GM13976 (cell line): ENCODE measurements at places on chromosomes 12 and 14.

DNA sequence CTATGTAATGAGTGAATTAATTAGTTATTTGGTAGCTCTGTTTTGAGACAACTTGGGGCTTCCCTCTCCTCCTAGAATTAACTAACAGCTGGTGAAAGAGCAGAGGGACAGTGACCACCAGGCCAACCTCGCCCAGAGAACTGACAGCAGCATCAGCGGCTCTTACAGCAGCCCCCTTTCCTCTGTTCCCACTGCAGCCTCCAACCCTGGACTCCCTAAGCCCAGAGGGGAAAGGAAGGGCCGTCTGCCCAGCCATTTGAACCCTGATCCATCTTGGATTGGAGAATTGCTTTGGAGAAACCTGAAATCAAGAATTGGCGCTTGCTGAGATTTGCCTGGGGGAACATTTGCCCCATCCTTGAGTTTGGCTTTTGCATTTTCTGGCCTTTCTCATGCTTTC is 45.5 kb downstream of the B4GALNT3 start:
- no peak for DNase-seq

- DNase-seq: peak; percentile 83
Observed at GRCh38 chr14:96038920-96039632, at the start of gene C14orf132. Gene C14orf132, plus strand, starts transcription at chr14:96039362. Its CDS starts 139 bp downstream, at chr14:96039501.

- no peak for DNase-seq
Observed at GRCh38 chr12:40152783-40153383, 47.0 kb upstream of the SLC2A13 start.

GRCh38 chr12:63811755-63812154 is 32.0 kb downstream of the RXYLT1 start:
- no peak for DNase-seq

GRCh38 chr12:8157484-8158198 is 826 bp downstream of the ZNF705A start:
- DNase-seq: no peak

DNA sequence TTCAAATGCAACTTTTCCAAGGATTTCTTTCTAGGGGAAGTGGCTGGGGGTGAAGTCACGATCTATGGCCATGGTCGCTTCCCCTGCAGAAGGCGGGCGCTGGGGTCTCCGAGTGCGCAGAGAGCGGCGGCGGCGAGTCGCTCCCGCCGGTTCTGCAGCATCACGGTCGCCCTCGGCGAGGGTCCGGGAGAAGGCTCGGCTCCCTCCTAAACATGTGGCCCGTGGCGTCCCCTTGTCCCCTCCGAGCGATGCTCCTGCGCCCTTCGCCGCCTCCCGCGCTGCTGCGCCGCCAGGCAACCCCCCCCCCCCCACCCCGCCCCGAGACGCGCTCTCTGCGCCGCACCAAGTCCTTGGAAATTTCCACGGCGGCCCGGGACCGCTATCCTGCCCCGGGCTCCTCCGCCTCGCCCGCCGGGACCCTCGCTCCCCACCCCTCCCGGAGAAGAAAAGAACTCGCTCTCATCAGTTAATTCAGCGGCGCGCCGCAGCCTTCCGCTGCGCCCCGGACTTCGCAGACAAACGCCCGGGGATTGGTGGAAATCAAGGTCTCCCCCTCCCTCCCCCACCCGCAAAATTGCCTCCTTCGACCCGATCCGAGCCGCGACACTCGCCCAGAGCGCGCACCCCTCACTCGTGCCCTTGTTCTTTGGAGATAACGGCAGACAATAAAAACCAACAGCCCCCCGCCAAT is at the start of gene ST8SIA1:
TSS of gene ST8SIA1 (minus strand) at position 298 of the 691 bp plus-strand sequence. CDS start 475 bp downstream, outside the sequence.
- peak; percentile 60 for DNase-seq

DNA sequence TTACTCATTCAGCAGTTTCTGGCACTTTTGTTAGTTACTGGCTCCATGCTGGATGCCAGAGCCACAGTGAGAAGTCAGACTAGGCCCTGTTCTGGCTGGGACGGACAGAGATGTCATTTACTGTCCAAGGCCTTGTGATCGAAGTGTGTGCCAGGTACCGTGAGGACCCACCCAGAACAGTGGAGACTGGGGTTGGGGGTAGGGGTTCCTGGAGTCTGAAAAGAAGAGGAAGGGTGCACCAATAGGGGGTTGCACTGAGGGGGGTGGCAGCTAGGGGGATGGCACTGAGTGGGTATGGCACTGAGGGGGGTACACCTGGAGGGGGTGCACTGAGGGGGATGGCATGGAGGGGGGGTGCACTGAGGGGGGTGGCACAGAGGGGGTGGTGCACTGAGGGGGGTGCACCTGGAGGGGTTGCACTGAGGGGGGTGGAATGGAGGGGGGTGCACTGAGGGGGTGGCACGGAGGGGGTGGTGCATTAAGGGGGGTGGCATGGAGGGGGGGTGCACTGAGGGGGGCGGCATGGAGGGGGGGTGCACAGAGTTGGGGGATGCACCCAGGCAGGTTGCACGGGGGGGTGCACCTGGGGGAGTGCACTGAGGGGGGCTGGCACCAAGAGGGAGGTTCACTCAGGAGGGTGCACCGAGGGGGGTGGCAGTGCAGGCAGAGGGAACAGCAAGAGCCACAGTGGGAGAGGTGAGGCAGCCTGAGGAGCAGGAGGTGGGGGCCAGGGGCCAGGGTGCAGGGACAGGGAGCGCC is 10.6 kb upstream of the CYP46A1 start:
- DNase-seq: no peak

- DNase-seq: no peak
Observed at GRCh38 chr14:101849640-101850039, 88.1 kb downstream of the PPP2R5C start.

- no peak for DNase-seq
Observed at GRCh38 chr12:4852308-4852707, 57.4 kb upstream of the KCNA1 start.

DNA sequence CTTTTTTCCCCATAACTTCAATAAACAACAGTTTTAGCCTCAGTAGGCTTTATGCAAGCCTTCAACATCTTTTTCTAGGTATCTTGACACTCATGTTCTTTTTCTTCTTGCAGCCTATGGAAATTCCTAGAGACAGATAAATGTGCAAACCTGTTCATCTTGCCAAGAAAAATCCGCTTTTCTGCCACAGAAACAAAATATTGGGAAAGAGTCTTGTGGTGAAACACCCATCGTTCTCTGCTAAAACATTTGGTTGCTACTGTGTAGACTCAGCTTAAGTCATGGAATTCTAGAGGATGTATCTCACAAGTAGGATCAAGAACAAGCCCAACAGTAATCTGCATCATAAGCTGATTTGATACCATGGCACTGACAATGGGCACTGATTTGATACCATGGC is 295.9 kb downstream of the ZFP36L1 start:
- no peak for DNase-seq

DNA sequence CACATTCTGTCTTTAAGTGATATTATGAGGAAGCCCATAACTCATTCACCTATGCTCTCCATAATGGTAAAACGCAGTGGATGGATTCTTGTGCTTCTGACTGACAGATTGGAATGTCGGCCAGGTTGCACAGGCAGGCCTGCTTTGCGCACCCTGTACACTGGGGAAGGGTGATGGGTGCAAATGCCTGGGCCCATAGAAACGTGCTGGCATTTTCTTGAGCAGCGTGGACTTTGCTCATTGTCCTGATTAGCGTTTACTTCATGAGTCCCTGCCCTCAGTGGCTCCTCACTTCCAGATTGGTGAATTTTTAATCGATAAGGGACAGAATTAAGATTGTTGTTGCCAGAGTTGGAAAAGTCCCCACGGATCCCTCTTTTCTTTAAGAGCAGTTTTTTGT is 80.9 kb upstream of the TRAF3 start:
- DNase-seq: no peak

GRCh38 chr12:3468836-3469235 is 22.2 kb upstream of the PRMT8 start:
- DNase-seq: no peak

DNA sequence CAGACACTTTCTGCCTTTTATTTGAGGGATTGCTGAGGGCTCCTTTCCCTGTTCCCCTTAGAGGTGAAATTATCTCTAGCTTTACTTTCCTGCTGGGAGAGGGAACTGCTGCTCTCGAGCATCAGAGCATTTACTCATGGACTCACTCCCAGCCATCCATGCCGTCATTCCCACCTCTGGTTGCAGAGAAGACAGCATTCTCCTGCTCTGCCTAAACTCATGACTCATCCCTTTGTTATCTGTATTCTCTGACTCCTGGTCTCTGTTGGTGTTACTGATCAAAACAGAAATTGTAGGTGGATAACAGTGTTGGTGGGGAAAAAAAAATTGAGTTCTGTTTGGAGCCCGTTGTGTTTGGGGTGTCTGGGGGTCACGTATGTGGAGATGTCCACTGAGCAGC is 159.3 kb downstream of the TTC8 start:
- DNase-seq: no peak

GRCh38 chr14:75301666-75302325 is 23.2 kb downstream of the FOS start:
- DNase-seq: peak; percentile 34

DNA sequence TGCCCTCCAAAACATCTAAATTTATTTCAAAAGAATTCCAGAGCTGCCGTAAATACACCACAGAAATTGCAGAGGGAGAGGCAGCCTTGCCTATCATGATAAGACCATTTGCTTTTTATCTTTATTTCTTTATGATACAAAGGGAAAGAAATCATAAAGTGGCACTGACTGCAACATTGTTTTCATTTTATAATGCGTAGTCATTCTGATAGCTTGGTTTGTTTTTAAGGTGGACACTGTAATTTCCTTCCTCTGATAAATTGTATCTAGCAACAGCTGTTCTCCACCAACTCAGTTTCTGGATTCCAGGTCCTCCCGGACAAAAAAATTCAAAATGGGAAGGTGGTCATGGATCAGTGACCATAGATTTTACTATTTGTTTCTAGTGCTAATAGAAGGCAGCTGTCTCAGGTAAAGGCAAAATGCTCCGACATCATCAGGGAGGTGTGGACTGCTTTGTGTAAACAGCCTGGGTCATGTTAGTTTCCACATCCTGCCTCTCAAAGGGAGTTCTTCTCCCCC is 623 bp upstream of the TSPAN8 start:
- no peak for DNase-seq

- DNase-seq: no peak
Observed at GRCh38 chr12:92803903-92804302, 101.1 kb downstream of the PLEKHG7 start.

GRCh38 chr12:109201496-109201885 is 85.1 kb downstream of the ACACB start:
- no peak for DNase-seq

GRCh38 chr12:4829161-4829792 is 80.4 kb upstream of the KCNA1 start:
- peak; percentile 79 for DNase-seq

DNA sequence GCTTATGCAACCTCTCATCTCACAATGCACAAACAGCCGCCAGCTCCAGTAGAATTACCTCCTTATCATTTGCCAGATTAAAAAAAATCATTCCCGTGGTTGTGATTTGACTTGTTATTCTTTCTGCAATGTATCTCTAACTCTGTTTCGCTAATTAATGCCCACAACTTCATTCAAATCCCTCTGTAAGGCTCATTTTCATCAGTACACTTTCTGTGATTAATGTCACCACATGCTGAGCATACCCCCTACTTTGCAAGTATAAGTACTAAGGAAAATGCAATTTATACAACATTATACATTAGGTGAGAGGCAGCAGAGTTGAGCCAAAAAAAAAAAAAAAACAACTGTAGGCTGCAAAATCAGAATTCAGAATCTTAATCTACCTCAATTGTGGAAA is 166.0 kb downstream of the FSCB start:
- no peak for DNase-seq

DNA sequence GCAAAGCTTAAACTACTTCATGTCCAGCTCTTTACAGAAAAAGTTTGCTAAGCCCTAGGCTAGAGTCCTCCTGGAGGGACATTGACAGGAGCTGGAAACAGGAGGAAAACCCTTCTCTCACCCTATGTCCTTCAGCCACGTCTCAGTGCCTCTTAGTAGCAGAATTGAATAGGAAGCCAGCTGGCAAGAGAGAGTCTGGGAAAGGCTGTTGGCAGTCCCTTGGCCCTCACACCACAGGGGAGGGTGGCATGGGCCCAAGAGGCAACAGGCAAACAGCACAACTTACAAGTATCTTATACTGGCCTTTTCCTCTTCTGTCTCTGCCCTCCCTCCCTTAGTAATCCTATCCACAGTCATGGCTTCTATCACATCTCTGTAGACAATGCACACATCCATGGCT is 27.7 kb upstream of the DHRS2 start:
- no peak for DNase-seq

GRCh38 chr12:80178846-80179245 is 79.5 kb downstream of the OTOGL start:
- no peak for DNase-seq

DNA sequence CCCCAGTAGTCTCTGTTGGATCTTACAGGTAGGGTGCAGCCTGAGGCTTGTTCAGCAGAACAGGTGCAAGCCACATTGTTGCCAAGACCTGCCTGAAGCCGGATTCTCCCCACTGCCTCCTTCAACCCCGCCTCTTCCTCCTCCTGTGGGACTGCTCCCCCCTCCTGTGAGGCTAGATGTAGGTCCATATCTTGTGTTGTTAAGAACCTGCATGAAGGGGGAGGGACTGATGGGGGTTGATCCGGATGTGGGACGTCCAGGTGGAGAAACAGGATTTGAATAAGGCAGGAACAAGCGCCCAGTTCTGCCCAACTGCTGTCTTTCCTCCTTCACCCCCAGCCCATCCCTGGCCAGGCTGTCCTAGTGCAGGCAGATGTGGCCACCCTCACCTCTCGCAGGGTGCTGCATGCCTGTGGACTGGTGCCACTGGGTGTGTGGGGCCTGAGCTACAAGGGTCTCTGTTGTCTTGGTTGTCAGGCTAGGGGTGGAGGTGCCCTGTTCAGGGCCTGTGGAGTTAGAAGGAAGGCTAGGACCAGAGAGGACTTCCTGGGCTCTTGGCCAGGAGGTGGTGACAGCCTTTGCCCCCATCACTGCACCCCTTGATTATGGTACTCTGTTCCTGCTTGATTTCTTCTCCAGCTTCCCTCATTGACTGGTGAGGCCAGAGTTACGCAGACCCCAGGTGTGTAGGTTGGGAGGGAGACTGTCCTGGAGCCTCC is 1.4 kb downstream of the NR4A1 start:
- no peak for DNase-seq

DNA sequence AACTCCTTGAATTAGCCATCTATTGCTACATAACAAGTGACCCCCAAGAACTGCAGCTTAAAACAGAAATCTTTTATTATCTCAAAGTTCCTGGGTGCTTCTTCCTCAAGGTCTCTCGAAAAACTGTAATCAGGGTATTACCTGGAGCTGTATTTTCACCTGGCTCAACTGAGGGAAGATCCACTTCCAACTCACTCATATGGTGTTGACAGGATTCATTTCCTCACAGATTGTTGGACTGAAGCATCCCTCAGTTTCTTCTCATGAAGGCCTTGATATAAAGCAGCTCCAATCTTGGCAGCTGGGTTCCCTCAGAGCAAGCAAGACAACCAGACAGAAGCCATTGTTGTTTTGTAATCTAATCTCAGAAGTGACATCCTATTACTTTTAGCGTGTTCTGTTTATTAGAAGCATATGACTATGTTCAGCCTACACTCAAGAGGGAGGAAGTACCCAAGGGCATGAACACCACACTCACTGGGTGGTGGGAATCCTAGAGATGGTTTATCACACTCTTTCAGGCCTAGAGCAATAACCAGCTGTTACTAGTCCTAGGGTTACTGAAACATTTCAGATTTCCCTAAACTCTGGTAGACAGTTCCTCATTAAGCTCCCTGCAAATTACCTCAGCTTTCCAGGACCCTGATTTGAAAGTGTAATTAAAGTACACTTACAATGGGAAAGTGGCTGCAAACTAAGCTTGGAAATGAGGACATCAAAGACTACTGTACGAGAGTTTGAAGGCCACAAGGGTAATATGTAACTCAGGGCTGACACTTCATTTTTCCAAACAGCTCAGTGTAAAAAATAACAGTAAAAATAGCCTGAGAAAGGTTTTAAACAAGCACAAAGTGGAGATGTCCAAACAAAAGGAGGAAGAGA is 222.2 kb downstream of the SEC23A start:
- no peak for DNase-seq
